ENCODE measurements at places on chromosomes 6 and 20.

GRCh38 chr6:155001482-155001881 lies 6.4 kb downstream of the TIAM2 start:
- DNase-seq: peak; percentile 73

DNA sequence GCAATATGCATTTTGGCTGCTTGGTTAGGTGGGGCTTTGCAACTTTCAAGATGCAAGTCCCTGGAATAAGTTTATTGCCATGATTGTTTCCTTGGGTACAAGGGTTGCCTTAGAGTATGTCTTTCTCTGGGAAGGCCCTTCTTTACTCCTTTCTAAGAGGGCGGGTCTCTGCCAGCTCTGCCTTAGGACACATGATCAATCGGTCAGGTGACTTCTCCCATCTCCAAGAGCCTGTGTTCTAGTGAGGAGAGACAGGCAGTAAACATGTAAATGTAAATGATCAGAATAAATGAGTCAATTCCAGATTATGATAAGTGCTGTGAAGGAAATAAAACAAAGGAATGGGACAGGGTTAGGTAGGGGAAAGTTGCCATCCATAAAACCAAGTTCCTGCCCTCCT lies 43.2 kb upstream of the BCAS1 start:
- DNase-seq: no peak

DNA sequence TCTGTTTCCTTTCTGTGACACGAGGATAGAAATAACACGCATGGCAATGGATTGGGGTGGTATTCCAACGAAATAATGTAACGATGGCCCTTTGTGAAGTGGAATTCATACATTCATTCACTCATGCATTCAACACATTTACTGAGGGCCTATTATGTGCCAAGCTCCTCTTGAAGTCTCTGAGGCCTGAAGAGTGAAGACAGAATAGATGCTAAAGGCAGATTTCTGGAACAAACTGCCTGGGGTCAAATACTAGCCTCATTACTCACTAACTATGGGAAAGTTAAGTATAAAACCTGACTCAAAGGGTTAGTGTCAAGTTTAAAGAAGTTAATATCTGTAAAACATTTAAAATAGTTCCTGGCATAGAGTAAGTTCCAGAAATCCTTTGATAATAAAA lies 279.6 kb upstream of the SULF2 start:
- no peak for DNase-seq

- DNase-seq: no peak
These were observed 35.9 kb downstream of the BEND3 start for GRCh38 chr6:107079429-107079828.

GRCh38 chr20:34108616-34109174 lies 3.3 kb downstream of the EIF2S2 start:
- no peak for DNase-seq

DNA sequence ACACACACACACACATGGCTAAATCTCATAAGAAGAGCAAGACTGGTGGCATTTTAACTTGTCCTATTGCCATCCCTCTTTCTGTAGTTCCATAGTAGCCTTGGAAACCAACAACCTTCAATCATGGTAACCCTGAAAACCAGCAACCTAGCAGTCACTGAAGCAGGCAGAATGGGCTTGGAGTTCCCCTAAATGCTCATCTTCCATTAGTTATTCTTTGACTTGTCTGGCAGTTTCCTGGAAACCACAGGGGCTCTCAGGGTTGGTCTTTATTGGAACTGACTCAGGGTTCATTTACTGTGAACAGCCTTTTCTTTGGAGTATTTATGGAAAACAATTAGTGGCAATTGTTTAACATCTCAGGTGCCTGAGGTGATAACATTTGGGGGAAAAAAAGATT lies 19.4 kb upstream of the BRPF3 start:
- DNase-seq: no peak

GRCh38 chr20:50270569-50270968 lies 79.9 kb downstream of the CEBPB start:
- DNase-seq: no peak

All from astrocyte of the cerebellum (primary cell).